ENCODE measurements at places on chromosomes 3 and 15. TPM values are rescaled to one million over a fixed set of nuclear protein-coding genes. Genes with fewer than 3 reads are reported as not detected.

The APH1B gene
- 19.5 TPM for total RNA-seq

The GPR176 gene
- total RNA-seq, result 140 TPM

The ETV5 gene
- 22.9 TPM for total RNA-seq

The ECE2 gene
- total RNA-seq, result not detected

The NUP210 gene
- 0.26 TPM for total RNA-seq

The NOX5 gene
- 0.26 TPM for total RNA-seq

The SMCO1 gene
- not detected for total RNA-seq

Data from articular chondrocyte of knee joint (primary cell).